AG20443 (cell line): ENCODE measurements at places on chromosomes 5 and 9.

- peak; percentile 45 for DNase-seq
These were observed 209.1 kb upstream of the TUT7 start for GRCh38 chr9:86563350-86563749.

GRCh38 chr5:5165541-5166002 is 25.4 kb downstream of the ADAMTS16 start:
- DNase-seq, result no peak

DNA sequence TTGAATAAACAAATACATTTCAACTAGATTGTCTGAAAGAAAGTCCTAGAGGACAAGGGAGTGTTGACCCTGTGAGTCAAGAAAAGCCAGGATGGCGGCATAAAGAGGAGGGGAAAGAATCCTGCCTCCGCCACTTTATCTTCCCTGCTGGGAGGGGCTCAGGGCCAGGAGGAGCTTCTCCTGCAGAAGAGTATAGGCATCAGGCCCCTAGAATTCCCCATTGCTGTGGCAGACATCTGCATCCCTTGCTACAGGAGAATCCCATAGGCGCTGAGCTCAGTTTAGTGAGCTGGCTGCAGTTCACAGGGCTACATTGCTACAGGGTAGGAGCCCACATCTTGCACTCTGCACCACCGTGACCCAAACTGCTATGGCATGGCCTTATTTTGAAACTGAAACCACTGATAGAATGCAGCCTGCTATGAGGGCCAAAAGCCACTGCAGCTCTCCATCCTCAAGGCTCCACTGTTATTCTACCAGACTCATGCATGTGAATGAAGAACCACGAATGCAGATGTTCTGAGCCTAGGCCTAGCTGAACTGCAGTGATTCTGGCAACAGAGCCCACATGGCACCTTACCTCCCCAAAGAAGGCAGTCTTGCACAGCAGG is 941.4 kb upstream of the CTNND2 start:
- no peak for DNase-seq

GRCh38 chr9:92837191-92837590 is 40.6 kb downstream of the ZNF484 start:
- no peak for DNase-seq

GRCh38 chr9:35075358-35075757 is 2.9 kb upstream of the VCP start:
- no peak for DNase-seq

DNA sequence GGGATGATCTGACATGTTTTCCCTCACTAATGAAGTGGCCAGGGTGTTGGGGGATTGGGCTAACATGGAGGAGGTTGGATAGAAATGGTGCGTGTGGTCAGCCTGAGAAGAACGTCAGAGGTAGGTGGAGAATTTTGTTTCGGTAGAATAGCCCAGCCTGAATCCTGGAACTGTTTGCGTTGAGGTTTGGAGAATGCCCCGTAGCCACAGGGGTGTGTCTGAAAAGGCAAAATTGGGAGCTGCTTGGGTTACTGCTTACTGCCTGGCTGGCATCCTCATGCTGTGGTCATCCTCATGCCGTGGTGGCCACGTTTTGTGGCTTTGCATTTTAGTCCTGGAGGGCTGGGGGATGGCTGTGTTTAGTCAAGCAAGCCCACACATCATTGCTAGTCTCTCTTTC is 236.9 kb downstream of the GOLPH3 start:
- no peak for DNase-seq

GRCh38 chr5:15452030-15452429 is 48.0 kb upstream of the FBXL7 start:
- DNase-seq, result no peak

GRCh38 chr9:116286297-116286696 is 132.7 kb downstream of the PAPPA start:
- DNase-seq, result no peak

GRCh38 chr5:102130386-102130785 is 165.7 kb downstream of the SLCO4C1 start:
- no peak for DNase-seq

DNA sequence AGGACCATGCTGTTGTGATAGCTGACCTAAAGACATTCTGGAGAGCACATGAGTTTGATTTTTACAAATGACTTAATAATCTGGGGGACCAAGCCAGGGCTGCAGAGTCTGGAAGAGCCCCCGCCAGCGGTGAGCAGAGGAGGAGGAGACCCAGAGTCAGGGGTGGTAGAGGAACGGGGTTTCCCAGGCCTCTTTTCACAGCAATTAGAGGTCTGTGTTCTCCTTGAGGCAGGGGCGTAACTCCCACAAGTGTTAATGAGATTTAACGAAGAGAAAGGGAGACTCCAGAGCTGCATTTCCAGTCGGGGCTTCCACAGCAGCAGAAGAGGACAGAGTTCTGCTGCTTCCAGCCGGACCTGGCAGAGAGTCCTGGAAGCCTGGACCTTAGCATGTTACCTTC is 137.9 kb upstream of the SLC24A2 start:
- no peak for DNase-seq

- no peak for DNase-seq
These were observed 872 bp downstream of the ZNF618 start for GRCh38 chr9:113876993-113877368.

- no peak for DNase-seq
These were observed 96.7 kb upstream of the SEMA6A start for GRCh38 chr5:116671211-116671736.
